Brain pericyte (primary cell): ENCODE measurements at places on chromosomes 7 and 10.

DNA sequence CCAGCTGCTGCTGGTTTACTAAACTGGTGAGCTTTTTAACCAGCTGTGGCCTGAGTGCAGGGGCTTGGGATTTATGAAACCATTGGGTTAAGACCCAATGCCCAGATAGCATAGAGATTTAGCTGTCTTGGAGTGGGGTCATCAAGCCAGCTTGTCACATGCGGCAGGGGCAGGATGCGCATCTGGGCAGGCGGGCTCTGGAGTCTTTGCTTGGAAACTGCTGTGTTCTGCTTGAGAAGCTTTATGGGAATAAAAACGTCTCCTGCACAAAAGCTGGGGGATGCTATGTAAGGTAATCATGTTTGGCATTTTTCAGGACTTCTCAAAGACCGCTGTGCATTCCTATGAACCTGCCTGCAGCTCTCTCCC lies 136.3 kb downstream of the MAPK8 start:
- no peak for DNase-seq

GRCh38 chr10:58137813-58138212 lies 129.9 kb downstream of the IPMK start:
- DNase-seq, result no peak

- DNase-seq, result no peak
These were observed 91.7 kb upstream of the ADCY1 start for GRCh38 chr7:45482451-45482850.

- no peak for DNase-seq
These were observed 119.1 kb downstream of the TFEC start for GRCh38 chr7:115911465-115911864.

- DNase-seq, result no peak
These were observed 178.0 kb upstream of the MBL2 start for GRCh38 chr10:52950578-52950977.

DNA sequence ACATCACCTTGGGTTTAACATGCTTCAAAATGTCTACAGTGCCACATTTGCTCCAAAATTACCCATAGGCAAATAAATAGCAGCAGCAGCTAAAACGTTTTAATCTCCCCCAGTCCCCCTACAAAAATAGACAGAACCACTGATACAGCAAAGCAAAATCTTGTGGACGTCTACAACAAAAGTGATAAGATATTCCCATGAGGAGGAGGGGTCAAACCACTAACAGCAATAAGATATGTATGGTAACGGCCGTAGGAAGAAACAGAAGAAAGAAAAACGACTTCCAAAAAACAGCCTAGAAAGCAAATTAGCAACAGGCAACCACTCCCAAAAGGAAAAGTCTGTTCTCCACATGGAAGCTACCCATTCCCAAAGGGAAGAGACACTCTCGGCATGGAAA lies 34.5 kb upstream of the ST8SIA6 start:
- no peak for DNase-seq

- no peak for DNase-seq
These were observed 36.6 kb downstream of the AP3M1 start for GRCh38 chr10:74114041-74114448.

GRCh38 chr7:100621554-100621953 lies 9.2 kb downstream of the MOSPD3 start:
- no peak for DNase-seq

- no peak for DNase-seq
These were observed at the start of gene C10orf71 for GRCh38 chr10:49298983-49299815. TSS of gene C10orf71 (plus strand) at chr10:49299170. CDS start at chr10:49322546, 23,376 bp downstream.

GRCh38 chr7:39703144-39703543 lies 79.8 kb downstream of the RALA start:
- DNase-seq, result no peak

DNA sequence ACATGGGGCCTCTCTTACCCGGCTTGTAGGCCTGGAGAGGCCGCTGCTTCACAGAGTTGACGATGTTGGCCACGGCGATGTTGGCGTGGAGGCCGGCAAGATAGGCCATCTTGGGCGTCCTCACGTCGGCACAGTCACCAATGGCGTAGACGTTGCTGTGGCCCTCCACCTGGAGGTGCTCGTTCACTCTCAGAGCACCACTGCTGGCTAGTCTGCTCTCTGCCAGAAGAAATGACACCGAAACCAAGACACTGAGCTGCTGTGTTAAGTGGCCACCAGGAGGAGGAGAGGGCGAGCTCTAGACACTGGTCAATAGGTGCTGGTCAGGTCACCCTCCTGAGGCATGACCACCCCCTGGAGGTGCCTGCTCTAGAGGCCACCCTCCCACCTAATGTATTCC lies 17.7 kb downstream of the AIFM2 start:
- DNase-seq, result no peak

DNA sequence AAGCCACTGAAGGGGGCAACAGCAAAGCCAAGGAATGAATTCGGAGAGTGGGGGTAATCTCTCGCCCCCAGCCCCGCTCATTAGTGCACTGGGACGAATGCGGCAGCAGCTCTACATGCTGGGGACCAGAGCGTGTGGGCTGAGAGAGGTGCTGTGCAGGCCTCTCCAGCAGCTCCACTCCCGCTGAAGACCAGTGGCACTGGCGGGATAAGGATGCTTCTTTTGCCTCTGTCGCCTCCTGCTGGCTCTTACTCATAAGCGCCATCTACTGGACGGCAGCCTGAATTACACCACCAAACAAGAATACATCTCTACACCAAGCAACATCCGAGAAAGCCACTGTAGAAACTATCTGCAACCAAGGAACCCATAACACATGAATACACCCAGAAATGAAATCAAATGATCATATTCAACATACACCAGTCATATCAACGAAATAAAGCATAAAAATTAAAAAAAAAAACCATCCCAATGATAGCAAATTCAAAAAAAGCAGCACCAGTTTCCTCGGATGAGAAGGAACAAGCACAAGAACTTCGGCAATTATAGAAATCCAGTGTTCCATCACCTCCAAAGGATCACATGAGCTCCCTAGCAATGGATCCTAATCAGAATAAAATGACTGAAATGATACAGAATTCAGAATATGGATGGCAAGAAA lies 79.0 kb upstream of the TMEM168 start:
- DNase-seq, result no peak

- no peak for DNase-seq
These were observed 168.0 kb upstream of the RHEB start for GRCh38 chr7:151687523-151688235.

DNA sequence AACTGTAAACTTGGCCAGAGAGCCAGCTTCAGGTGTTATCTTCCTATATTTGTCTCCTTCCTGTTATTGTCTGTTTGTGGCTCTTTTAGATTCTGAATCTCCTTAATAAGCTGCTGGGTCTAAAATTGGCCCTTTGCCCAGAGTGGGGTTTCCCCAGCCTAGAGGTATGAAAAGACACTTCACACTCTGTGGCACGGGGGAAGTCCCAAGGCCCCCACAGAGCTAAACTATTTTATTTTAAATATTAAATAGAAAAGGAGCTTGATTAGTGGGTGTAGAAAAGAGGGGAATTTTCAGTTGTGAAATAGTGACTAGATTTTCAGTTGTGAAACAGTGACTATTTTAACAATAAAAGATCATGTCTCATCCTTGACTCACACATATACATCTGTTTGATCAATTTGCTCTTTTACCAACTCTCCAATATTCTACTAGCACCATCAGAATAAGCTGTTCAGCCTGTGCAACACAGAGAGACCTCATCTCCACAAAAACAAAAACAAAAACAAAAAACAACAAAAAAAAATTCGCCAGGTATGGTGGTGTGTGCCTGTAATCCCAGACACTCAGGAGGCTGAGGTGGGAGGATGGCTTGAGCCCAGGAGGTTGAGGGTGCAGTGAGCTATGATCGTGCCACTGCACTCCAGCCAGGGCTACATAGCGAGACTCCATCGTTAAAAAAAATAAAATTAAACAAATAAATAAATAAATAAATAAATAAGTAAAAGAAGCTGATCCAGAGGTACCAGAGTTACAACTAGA lies 24.9 kb upstream of the ADO start:
- DNase-seq, result no peak

GRCh38 chr7:115229401-115230105 lies 307.7 kb downstream of the MDFIC start:
- DNase-seq, result no peak

DNA sequence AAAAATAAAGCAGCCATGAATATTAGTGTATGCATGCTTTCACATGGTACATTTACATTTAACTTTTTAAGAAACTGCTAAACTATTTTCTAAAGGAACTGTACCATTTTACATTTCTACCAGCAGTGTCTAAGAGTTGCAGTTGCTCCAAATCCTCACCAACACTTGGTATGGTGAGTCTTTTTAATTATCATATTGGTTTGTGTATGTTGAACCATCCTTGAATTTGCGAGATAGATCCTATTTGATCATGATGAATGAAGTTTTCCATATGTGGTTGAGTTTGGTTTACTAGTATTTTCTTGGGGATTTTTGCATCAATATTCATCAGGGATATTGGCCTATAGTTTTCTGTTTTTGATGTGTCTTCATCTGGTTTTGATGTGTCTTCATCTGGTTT lies 1057.2 kb downstream of the LRMDA start:
- no peak for DNase-seq

DNA sequence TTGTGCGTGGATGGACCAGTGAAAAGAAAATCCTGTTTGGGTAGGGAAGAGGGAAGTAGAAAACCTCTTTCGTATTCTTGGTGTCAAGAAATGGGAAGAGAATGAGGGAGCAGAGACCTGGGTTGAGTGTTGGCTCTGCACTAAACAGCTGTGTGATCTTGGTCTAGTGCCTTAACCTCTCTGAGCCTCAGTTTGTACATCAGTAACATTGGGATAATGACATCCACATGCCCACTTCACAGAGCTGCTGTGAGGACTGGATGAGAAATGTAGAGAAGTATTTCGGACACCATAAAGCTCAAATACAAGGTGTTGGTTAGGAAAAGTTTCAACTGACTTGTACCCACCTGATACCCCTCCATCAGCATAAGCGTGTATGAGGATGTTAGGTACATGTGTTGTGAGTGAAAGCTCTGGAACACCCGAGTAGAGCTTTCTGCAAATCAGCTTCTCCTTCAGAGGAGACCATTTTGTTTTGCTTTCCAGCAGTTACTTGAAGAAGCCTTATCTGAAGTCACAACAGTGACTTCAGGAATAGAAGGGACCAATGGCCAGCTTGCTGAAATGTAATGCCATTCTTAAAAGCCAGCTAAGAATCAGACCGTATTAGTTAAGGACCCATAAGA lies 11.2 kb downstream of the TRIM56 start:
- DNase-seq, result no peak

- no peak for DNase-seq
These were observed 892.7 kb upstream of the ZNF722 start for GRCh38 chr7:63105978-63106377.

DNA sequence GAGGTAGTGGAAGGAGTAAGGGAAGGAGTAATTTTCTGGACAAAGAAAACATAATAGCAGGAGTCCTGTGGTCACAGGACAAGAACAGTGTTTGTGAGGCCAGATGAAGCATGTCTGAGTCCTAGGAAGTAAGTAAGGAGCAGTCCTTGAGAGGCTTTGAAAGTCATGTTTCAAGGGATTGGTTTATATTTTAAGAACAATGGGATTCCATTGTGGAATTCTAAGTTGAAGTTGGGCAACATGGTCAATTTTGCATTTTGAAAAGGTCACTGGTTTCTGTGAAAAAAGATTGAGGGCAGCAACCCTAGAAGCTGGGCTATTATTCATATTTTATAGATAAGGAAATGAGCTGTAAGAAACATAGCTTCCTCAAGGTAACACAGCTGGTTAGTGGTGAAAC lies 10.8 kb upstream of the SLC25A28 start:
- DNase-seq, result no peak

DNA sequence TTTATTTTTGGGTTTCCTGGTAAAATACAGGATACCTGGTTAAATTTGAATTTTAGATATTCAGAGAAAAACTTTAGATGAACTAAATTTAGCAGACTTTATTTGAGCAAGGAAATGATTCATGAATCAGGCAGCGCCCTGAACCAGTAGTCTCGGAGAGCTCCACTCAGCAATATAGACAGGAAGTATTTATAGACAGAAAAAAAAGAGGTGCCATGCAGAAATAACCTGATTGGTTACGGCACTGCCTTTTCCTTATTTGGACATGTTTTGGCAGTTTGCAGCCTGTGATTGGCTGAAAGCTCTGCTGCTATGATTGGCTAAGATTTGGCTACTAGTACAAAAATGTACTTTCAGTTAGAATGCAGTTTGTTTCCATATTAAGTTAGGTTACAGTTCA lies 198.3 kb upstream of the DKK1 start:
- DNase-seq, result no peak

DNA sequence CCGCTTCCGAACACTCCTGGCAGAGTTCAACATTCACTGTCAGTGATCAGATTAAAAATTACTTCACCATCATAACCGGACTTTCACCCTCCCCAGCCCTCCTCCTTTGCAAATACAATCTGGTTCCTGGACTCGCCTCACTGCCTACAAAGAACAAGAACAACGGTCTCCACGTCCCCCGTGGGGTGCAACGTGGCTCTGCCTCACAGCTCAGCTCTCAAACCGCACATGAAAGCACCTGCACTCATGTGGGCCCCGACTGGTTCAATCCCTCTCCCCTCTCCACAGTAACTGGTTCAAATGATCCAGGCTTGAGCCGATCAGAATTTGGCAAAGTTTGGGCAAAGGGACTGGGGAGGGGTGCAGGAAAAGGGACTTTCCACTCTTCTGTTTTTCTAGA lies 21.0 kb downstream of the ASB13 start:
- no peak for DNase-seq

DNA sequence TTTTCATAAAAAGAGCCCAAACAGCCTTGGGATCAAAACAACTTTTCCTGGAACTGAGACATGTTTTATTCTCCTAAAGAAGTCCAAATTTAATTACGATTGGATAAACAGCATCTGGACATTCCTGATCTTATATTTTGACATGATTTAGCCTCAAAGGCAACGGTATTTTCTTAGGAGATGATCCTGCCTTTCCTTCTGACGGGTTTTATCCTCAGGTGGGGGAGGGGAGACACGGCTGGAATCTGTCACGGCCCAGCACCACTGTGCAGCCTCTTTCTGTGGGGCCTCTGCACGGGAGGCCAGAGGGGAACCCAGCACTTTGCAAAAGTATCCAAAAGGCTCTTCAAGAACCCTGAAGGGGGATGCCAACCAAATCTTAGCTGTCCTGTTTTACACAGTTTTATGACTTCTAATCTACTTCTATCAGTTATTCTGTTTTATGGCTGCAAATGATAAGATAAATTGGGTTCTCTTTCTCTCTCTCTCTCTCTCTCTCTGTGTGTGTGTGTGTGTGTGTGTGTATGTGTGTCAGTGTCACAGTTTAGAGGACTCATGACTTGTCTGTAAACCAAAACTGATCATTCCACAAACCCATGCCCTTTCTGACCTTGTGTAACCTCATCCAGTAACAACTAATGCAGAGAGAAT lies 321.1 kb upstream of the NPVF start:
- DNase-seq, result no peak

- DNase-seq, result no peak
These were observed 30.5 kb downstream of the PPIF start for GRCh38 chr10:79377557-79378382.
